ENCODE measurements at places on chromosomes 16 and 17. TPM values are rescaled to one million over a fixed set of nuclear protein-coding genes. Genes with fewer than 3 reads are reported as not detected.

ABCC6 gene
- 7.5 TPM for total RNA-seq

DNA sequence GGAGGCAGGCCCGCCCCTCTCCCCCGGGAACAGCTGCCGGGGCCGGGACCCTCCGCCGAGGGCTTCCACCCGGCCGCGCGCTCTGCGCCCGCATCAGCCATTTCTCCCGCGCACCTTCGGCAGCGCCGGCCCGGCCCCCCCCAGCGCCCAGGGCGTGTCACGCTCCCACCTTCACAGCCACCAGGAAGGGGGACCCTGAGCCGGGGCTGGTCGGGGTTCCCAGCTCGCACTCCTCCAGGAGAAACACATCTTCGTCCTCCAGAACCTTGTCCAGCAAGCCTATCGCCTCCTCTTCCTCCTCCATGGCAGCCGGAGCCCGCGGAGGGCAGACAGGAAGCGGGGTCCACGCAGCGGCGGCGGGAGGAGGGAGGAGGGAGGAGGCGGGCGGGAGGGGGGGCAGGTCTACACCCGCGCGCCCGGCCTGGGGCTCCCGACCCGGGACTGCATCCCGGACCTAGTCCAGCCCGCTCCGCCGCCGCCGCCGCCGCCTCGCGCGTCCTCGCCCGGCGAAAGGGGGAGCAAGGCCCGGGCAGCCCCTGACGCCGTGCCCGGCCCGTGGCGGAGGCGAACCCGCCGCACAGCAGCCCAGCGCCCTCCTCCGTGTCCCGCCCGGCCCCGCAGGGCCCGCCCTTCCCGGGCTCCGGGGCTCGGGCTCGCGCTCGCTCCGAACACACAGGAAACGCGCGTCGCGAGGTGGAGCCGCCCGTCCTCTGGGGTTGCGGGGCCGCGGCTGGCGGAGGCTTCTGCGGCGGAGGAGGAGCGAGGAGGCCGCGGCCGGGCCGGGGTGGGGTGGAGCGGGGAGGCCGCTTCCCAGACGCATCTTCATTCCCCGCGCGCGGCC, 70.8 kb downstream of the ABR start:
- no peaks in the 10 kb centered on the region for H3K27me3 ChIP-seq
- DNase-seq, result peak; percentile 41
- no peaks in the 10 kb centered on the region for H3K36me3 ChIP-seq

SLC16A6 gene
- total RNA-seq, result 3.6 TPM

DNA sequence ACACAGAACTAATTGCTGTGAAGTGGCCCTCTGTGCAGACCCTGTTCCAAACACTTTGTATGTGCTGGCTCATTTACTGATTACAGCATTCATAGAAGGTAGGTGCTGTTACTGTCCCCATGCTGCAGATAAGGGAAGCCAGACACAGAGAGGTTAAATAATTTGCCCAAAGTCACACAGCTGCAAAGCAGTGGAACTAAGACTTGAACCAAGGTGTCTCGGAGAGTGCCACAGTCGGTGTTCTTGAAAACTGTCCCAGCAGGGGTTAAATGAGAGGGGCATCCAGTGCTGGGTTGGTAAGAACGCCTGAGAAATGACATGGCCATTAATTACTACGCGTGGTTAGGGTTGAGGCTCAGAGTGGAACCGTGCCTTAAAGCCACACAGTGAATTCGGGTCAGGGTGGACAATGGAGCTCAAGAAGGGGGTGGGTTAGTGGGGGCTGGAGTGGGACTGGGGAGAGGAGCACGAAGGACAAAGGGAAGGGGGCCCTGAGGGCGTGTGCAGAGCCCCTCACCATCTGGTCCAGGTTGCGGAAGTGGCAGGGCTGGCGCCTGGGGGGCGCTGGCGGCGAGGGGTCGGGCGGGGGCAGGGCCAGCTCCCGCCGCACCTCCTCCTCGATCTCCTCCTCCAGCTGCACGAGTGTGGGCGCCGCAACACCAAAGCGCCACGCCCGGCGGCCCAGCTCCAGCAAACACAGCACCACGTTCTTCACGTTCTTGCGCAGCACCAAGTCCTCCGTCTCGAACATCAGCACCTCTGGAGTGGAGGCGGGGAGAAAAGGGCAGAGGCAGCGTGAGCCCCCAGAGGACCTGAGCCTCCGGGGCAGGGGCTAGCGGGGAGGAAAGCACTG, 3.3 kb downstream of the GAS2L2 start:
- no peak overlapping the region for H3K27ac ChIP-seq
- no peaks in the 10 kb centered on the region for H3K36me3 ChIP-seq
- no peak overlapping the region for H3K4me3 ChIP-seq
- DNase-seq, result no peak
- H3K27me3 ChIP-seq, result peaks cover 2% of the 10 kb centered on the region

GRCh38 chr16:12253731-12254130, 277.2 kb downstream of the SNX29 start:
- DNase-seq, result no peak
- no peaks in the 10 kb centered on the region for H3K36me3 ChIP-seq
- no peaks in the 10 kb centered on the region for H3K4me1 ChIP-seq

GRCh38 chr16:9124908-9125584, 33.6 kb downstream of the HAPSTR1 start:
- no peak for DNase-seq
- no peaks in the 10 kb centered on the region for H3K27me3 ChIP-seq
- H3K36me3 ChIP-seq, result peaks cover 7% of the 10 kb centered on the region
- H3K27ac ChIP-seq, result no peak overlapping the region

EME1 gene
- 1.0 TPM for total RNA-seq

NPIPB8 gene
- 2.0 TPM for total RNA-seq

HSF5 gene
- 0.19 TPM for total RNA-seq

DNA sequence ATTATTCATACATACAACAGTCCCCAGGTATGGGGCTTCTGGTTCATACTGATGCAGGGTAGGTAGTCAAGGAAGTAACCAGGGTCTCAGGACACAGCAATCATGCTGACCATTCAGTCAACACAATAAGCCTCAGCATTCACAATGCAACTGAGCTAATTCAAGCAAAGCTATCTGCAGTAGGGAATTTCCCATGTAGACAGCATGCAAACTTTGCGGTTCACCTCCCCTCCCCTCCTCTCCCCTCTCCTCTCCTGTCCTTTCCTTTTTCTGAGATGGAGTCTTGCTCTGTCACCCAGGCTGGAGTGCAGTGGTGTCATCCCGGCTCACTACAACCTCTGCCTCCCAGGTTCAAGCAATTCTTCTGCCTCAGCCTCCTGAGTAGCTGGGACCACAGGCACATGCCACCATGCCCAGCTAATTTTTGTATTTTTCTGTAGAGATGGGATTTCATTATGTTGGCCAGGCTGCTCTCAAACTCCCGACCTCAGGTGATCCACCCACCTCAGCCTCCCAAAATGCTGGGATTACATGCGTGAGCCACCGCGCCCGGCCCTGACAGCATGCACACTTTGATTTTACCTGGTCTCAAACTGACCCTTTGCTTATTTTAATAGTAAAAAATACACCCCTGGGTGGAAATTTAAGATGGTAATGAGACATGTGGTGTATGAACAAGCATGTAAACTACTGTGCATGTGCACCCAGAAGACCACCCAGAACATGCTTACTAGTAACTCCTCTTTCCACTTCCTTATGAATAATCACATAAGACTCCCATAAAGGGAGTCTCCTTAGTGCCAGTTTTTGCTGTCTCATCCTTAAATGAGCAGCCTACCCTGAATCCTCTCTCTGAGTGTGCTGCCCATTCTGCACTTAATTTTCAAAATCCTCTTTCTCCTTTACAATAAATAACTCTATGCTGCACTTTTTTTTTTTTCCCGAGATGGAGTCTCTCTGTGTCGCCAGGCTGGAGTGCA, 9.3 kb upstream of the RNF135 start:
- no peaks in the 10 kb centered on the region for H3K36me3 ChIP-seq
- DNase-seq, result no peak
- no peaks in the 10 kb centered on the region for H3K27me3 ChIP-seq
